IPS-NIHi11 (cell line): ENCODE measurements at places on chromosomes 13 and 19.

GRCh38 chr13:84294576-84294975 lies 412.3 kb upstream of the SLITRK1 start:
- DNase-seq, result no peak

DNA sequence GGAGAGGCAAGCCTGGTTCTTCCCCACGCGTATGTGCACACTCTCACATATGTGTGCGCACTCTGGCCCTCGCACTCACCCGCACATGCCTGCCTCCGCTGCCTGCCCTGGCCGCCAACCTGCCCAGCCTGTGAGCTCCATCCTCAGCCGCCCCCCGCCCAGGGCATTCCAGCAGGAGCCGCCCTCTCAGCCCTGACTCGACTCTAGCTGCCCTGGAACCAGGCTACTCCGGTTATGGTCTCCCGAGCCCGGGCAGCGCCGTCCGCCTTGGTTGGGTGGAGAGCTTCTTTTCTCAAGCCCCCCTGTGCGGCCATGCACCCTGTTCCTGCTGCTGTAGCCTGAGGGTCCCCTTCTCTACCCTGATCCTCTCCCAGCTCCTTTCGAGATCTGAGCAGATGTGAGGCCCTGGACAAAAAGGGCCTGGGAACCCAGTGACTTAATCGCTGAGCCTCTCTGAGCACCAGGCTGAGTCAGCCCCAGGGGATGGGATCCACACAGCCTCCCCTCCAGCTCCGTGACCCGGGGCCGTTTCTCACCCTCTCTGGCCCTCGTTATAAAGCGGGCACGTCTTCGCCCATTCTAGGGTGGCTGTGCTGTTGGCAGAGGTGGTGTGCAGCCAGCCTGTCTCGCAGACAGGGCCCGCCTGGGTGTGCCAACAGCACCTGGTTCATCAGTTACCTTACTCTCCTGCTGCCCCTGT lies 191.5 kb downstream of the TEX29 start:
- DNase-seq, result no peak

- peak; percentile 91 for DNase-seq
These were observed at the start of gene ZNF577 for GRCh38 chr19:51887522-51888498. ZNF577 (minus strand) TSS chr19:51887951; CDS start chr19:51880382, 7,569 bp downstream.

DNA sequence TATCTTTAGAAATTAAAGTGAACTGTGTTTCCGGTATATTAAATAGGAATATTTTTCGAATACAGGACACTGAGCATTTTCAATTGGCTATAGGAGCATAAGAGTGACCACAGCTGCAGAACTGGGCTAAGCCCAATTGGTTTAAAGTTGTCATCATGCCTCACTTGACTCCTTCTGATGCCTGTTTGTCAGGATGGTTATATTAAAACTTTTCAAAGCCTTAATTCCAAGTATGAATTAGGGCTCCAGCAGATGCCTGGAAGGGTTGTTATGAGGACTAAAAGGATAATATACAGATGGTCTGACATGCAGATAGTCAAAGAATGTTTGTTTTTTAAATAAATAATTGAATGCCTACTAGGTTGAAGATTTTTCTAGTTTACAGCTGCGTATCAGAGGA lies 100.0 kb downstream of the LMO7 start:
- no peak for DNase-seq

DNA sequence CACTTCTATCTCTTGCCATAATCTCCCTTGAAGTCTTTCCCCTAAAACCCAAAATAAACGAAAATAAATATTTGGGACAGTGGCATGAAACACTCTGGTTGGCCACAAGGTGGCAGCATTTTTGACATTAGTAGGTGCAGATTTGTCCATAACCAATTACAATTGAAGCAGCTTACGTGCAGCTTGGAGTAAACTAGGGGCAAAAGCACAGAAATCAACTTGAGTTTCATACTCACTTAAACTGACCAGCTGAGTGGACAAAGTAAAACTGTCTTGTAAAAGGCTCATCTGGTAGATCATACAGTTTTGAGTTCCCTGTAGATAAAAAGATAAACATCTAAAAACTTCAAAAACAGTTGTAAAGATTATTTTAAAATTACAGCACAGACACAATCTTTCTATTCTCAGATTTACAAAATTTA lies 18.8 kb downstream of the PDCD5 start:
- DNase-seq, result peak; percentile 66

DNA sequence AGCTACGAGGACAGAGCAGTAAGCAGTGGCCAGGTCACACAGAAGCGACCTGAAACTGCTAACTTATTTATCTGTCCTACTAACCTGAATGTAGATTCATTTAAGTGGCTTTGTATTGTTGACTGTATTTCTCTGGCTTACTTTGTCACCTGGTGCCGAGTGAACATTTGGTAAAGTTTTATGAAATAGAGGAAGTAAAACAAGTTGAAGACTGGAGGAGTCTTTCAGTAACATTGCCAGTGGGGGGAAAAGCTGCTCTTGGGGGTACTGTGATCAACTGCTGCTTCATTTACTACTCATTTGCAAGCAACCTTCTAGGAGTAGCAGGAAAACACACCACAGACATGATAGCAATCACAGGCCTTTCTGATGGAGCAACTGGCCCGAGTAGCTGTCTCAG lies 615.0 kb downstream of the FGF9 start:
- no peak for DNase-seq

DNA sequence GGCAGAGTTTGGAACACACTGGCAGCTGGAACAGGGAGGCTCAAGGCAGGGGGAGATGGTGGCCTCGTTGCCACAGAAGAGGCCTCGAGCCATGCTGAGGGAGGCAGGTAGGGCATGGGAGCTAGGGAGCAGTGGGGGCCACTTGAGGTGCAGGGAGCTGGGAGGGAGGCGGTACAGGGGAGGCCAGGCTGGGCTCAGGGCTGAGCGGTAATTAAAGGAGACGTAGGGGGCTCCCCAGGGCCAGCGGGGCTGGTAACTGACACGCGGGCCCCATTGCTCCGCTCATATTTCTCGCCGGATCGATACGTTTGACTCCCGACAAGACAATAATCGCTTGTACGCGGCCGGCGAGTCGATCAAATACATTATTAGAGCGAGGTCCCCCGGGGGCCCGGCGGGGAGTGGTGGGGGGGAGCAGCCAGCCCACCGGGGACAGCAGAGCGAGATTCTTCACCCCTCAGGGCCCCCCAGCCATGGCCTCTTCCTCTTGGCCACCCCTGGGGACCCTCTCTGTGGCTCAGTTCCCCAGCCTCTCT lies 2.4 kb upstream of the POU2F2 start:
- no peak for DNase-seq

GRCh38 chr13:79745081-79745480 lies 264.1 kb downstream of the NDFIP2 start:
- no peak for DNase-seq

- no peak for DNase-seq
These were observed 3.5 kb upstream of the ZNF787 start for GRCh38 chr19:56124578-56124977.

- no peak for DNase-seq
These were observed 190.6 kb upstream of the NBEA start for GRCh38 chr13:34751492-34751891.

- DNase-seq, result no peak
These were observed 20.4 kb downstream of the PCID2 start for GRCh38 chr13:113187883-113188665.

DNA sequence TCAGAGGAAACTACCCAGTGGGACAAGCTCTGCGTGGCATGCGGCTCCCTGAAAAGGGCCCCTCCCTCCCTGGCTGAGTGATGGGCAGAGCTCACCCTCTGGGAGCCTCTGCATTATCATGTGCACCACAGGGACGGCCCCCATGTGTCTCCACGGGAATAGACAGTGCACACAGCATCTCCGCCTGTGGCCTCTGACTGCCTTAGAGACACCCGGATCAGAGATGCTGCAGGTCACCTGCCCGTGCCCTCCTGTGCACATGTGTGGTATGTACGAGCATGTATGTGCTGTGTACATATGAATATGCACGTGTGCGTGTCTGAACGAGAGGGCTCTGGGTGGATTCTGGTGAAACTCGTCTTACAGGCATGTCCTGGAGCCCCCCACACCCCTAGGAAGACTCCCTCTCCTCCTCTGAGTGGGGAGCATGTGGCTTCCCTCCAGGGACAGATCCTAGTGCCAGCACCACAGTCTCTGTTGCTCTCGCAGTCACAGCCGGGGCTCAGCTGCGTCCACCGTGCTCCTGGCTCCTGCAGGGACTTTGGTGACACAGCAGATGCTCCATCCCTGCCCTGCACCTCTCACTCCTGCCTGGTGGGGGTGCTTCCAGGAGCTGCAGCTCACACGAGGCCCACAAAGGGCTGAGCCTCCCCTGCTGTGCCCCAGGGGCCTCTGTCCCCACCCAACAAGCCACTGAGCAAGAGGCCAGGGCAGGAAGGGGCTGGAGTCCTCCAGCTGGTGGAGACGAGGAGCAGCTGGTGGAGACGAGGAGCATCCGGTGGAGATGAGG lies 19.6 kb downstream of the C13orf46 start:
- DNase-seq, result no peak

- no peak for DNase-seq
These were observed 77.6 kb downstream of the GADD45B start for GRCh38 chr19:2553510-2553909.
